Right atrium auricular region (tissue), 2 donors: ENCODE measurements at places on chromosomes 4 and X.

DNA sequence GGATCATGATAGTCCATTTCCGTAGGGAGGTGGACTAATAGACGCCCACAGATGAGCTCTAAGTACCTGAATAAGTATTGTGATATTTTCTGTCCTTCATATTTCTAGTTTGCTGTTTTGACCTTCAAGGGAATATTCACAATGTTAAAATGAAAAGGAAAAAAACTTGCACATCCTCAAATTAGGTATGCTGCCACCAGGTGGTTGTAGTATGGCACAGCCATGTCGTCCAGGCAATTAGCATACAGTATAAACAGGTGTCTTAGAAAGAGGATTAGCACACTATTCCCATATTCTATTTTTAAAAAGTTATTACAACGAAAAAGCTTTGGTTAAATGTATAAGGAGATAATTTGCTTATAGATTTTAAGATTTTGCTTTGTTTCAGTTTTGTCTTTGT lies 802.0 kb downstream of the RPA4 start:
- no peak for DNase-seq

DNA sequence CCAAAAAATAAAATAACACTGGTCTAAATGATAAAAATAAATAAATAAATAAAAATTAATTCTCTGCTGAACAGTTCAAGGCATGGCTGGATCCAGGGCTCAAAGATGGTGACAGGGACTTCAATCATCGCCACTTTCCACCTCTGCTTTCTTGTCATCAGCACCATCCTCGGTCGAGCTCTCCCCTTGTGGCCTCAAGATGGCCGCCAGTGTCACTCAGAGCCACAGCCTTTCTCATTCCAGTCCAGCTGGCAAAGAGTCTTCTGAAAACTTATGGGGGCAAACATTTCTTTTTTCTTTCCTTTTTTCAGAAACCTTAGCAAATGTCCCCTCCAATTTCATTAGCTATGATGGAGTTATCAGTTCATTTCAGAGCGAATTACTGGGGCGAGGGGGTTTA lies 119.5 kb downstream of the RAB28 start:
- DNase-seq: no peak

- no peak for DNase-seq
Measured at GRCh38 chr4:151296227-151296626, 19.3 kb downstream of the PRSS48 start.

GRCh38 chrX:119817130-119817690 lies 25.8 kb upstream of the RPL39 start:
- no peak for DNase-seq
